Stromal cell of bone marrow (primary cell): ENCODE measurements at places on chromosomes 7 and 10.

DNA sequence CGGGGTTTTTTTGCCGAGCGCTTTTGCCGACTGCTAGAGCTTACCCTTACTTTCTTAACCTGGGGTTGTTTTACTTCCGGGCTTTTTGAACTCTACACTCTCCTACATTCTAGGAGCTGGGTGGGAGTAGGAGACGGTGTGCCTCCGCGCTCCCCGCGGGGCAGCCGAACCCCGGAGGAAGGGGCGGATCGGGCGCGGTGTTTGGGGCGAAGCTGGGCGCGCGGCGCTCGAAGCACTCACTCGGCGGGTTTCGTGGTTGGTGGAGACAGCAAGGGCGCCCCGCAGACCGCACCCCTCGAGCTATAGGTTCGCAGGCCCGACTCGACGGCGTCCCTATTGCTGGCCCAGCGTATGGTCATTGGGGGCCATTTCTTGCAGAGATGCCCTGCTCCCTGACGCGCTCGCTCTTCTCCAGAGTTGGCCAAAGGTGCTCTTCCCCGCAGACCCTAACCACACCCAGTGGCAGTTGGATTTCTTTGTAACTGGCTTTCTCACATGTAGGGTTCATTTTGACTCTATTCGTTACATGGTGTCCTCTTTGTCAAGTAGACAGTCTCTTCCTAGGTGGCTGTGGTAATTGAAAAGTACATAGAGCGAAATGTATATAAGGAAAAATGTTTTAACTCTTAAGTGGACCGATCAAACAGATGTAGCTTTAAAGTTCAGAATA is 364 bp downstream of the ZNF518A start:
- no peak for DNase-seq

- no peak for DNase-seq
Measured at GRCh38 chr10:114384181-114384580, 20.1 kb downstream of the AFAP1L2 start.

DNA sequence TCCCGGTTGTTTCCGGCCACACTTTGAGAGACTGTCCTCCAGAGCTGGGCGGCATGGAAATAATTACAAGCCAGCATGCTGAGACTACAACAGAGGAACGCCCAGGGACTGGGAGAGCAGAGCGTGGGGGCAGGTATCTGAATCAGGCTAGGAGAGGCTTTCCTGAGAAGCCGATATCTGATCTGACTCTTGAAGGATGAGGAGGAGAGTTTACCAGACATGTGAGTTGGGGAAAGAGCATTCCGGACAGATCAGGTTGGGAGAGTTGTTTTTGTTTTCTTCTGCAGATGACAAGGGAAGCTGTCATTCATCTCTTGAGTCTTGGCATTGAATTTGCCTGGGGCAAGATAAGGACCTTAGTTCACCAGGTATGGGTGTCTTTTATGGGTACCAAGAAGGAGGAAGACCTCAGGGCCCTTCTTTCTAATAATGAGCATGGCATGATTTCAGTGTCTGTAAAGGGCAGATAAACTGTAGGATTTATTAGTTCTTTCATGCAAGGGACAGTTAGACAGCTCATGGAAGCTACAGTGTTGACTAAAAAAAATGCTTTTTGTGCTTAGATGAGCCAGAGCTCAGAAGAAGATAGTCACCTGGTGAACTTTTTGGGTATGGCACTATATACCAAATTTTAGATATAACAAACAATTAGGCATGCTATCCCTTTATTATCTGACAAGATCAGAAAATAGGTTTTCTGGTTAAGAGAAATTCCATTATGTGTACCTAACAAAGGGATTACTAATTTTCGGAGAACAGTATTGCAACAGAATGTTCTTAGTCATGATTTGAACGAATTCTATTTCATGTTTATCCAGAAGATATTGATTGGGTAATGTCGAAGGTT is 36.2 kb downstream of the WBP1L start:
- DNase-seq, result no peak

DNA sequence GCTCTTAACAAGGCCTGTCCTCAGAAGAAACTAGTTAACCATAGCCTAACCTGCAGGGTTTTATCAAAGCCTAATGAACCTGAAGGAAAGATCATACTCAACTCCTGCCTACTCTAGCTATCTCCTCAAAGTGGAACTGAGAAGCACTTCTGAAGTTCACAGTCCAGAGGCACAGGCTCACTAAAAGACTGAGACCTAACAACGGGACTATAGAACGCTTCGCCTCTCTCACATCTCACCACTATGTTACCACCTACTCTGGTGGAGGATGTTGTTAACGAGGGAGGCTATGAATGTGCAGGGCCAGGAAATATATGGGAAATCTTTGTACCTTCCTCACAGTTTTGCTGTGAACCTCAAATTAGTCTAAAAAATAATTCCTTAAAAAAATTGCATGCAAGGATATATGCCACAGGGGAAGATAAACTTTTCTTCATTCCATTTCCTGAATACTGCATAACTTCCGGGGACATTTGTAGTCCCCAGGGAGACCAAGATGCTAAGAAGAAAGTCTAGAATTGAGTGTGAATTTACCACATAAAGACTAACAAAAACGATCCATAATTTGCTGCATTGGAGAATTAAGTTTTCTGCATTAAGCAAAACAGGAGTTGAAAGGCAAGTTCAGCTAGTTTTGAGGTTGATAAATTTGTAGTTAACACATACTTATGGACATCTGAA is 21.6 kb downstream of the LIPJ start:
- no peak for DNase-seq

DNA sequence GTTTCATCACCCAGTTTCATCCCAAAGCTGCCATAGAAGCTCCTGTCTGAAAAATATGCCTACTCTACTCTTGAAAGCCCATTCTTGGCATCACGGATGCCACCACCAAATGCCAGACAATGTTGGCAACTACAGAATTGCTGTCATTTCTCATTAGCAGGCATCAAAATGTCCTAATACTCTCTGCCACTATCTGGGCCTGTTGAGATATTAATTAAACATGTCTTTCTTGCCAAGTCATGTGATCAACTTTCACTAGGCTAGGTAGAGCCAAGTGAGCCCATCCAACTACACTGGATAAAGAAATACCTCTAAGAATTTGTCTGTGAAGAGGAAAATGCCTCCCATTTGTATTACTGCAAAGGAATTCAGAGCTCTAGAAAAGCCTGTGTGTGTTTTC is 1093.3 kb upstream of the C7orf33 start:
- DNase-seq, result no peak

DNA sequence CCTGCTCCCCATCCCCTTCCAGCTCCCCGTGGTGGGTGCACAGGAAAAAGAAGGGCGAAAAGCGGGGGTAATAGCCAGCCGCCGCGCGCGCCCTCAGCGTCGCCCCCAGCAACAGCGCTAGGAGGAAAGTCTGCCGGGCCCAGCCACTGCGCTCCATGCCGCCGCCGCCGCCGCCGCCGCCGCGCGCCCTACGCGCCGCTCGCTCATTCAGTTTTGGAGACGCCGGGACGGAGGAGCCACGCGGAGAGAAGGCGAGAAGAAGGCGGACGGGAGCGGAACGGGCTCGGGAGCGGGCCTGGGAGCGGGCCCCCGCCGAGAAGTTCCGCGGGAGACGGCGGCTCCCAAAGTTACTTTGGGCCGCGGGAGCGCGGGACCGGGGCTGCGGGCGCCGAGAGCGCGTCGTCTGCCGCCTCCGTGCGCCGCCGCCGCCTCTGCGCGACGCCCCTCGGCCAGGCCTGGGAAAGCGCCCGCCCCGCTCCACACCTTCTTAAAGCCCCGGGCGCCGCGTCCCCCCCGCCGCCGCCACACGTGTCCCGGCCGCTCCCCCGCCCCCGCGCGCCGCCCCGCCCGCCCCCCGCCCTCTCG is at the start of gene RELN:
RELN (minus strand) TSS at position 459 of the 585 bp plus-strand sequence; CDS start at position 157, 302 bp downstream.
- no peak for DNase-seq

GRCh38 chr10:114708717-114709335 is 50.8 kb upstream of the ABLIM1 start:
- DNase-seq, result no peak

DNA sequence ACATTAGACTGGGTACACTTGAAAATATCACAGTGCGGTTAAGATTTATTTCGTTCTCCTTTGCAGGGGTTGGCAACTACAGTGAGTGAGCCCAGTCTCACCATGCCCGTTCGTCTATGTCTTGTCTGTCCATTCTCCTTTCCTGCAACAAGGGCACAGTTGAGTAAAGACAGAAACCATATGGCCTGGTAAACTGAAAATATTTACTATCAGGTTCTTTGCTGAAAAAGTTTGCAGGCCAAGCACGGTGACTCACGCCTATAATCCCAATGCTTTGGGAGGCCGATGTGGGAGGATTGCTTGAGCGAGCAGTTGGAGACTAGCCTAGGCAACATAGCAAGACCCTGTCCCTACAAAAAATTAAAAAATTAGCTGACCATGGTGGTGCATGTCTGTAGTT is 11.4 kb upstream of the KCTD7 start:
- DNase-seq, result no peak

GRCh38 chr10:57249615-57250281 is 888.7 kb upstream of the ZWINT start:
- DNase-seq, result no peak

GRCh38 chr10:43785252-43785651 is 136.6 kb upstream of the ZNF32 start:
- DNase-seq, result no peak

DNA sequence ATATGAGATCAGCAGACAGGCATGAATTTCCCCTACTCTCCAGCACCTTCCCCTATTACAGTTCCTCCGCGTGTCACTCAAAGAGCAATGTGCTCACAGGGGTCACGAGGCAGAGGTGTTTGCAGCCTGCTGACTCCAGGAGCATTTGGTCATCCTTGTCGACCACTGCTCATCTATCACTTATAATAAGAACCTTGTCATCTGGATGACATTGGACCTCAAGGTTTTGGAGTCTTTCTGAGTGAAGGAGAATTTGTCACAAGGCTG is 32.9 kb upstream of the PLPP4 start:
- no peak for DNase-seq

DNA sequence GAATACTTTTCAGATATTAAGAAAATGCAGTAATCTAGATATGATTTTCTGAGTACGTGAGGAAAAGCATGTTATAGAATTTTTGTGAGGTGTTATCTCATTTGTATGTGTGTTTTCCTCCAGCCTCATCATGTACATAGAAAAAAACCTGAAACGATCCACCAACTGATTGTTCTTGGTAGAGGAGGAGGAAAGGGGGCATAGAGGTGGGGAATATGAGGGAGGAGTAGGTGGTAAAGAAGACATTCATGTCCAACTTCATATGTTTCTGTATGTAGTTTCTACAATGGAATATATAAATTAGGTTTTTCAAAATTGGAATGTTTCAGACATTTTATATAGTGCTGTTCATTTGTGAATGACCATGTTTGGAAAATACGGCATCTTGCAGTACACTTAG is 109.4 kb downstream of the TRIM24 start:
- no peak for DNase-seq

DNA sequence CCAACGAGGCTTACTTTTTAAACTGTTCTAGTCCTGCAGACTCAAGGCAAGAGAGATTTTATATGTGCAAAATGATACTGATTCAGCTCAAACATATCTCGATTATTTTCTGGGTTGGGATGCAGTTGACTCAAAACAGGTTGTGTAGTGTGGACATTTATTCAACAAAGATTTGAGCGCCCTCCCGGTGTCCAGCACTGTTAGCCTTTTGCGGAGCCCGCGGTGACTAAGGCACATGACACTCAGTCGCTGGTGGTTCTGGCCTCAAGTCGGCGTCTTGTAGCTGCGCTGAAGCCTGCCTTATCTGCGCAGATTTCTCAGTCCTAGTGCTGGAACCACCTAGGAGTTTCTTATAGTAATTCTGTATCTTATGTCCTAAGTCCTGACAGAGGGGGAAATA is 938 bp upstream of the CADPS2 start:
- DNase-seq, result peak; percentile 46

- DNase-seq, result peak; percentile 36
Measured at GRCh38 chr7:106111655-106112117, 426 bp downstream of the SYPL1 start.

GRCh38 chr7:2522780-2523433 is 3.3 kb downstream of the LFNG start:
- DNase-seq, result no peak

DNA sequence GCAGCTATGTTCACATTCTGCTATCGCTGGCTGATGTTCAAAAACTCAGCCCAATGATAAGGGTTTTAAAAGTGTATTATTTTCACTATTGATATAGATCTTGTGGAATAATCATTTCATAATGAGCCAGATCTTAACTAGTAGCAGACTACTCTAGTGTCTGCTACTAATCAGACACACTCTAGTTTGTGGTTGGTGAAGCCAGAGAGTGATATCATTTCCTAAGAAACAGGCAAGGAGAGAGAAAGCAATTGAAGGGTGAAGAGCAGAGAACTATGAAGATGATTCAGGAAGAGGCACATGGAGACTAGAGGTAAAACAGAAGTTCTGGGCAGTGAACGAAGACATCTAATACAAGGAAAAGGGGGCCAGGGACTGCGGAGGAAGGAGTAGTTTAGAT is 58.2 kb upstream of the BET1 start:
- no peak for DNase-seq

DNA sequence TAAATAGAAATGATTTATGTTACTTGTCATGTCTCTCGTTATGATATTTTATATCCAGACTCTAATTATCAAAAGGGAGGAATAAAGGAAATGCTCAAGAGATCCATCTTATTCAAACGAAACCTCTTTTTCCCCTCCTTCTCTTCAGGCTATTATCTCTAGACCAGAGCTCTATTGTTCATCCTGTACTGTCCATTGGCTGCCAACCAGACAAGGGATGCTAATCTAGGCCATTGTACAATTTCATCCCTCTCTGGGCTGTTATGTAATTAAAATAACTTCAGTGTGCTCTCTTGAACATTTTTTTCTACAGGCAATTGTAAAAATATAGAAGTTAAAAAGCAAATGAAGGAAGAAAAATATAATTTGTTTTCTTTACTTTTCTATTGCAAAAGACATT is 220.4 kb downstream of the HDAC9 start:
- no peak for DNase-seq

DNA sequence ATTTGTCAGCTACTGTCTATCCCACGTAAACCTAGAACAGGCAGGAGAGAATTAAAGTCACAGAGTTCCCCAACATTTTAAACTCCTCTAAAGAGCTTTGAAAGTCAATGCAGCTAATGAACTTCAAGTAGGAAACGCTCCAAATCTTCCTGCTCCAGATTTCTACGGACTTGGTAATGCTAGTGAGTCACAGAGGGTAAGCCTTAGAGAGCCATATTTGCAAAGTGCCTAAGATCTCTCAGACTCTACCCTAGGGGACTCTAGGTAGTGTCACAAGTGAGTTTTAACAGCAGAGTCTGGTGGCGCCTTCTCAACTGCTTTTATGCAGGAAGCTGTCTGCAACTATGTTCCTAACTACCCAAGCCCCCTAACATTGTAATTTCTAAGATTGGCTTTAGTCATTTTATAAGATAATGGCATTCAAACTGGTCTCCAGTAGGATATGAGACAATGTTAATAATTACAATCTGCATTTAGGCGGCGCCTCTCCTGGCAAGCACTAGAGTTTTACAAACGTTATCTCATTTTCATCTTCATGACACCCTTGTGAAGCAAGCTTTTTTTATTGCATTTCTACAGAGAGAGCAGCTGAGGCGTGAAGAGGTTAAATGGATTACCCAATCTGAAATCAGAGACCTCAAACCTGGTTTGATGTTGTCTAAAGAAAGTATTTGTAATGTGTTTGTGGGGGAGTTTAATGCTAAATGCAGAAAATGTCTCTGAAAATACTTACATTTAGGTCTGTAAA is 22.0 kb upstream of the FZD1 start:
- DNase-seq, result no peak
